ENCODE measurements at places on chromosomes 3 and 15.

DNA sequence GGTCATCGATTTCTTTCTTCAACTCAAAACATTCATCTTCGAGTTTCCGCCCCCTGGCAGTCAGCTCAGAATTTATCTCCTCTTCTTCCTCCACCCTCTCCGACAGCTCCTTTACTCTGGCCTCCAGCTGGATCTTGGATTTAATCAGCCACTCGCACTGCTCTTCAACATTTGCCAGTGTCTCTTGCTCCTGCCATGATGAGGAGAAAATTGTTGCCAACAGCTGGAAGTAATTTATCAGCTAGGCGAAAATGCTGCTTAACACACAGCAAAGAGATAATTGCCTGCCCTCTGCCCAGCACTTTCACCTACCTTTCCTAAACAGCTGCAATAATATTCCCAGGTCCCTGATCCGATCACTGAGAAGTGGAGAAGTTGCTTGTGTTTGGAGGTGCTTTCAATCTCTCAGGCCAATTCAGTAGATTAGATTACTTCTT lies 69.3 kb downstream of the MYH15 start:
- DNase-seq = no peak

- no peak for DNase-seq
Measured at GRCh38 chr3:101667331-101667730, 9.6 kb downstream of the ZBTB11 start.

- no peak for DNase-seq
Measured at GRCh38 chr15:31330836-31331235, 4.2 kb downstream of the KLF13 start.

DNA sequence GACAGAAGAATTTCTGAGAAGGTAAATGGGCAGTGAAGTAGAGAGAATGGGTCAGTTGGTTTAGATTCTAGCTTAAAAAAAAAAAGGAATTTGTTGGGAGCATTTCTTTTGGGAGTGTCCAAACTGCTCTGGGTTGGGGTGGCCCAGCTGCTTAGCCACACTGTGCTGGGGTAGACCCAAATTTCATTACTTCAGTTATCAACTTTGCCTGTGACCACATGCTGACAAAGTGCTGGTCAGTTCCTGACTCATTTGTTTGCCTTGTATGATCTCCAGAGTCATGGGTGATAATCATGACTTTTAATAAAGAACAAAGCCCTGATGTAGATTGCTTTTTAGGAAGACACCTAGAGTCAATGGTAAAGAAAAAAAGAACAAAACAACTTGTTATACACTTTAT lies 121.5 kb upstream of the FGF7 start:
- DNase-seq = no peak

DNA sequence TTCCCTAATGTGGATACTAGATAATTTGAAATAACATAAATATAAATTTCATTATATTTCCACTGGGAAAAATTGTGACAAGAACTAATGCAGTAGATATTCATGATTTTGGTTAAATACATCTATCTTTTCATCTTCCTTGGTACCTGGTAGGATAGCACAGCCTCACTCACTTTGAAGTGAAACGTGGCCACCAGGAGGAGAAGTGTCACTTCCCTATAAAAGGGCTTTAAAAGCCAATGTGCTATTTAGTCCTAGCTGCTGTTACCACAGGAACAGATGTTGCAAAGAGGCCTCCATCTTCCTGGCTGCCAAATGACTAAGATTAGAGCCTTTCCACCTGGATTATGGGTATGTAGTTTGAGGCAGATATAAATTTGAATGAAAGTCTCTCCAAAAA lies 140.0 kb downstream of the PLOD2 start:
- DNase-seq = no peak

DNA sequence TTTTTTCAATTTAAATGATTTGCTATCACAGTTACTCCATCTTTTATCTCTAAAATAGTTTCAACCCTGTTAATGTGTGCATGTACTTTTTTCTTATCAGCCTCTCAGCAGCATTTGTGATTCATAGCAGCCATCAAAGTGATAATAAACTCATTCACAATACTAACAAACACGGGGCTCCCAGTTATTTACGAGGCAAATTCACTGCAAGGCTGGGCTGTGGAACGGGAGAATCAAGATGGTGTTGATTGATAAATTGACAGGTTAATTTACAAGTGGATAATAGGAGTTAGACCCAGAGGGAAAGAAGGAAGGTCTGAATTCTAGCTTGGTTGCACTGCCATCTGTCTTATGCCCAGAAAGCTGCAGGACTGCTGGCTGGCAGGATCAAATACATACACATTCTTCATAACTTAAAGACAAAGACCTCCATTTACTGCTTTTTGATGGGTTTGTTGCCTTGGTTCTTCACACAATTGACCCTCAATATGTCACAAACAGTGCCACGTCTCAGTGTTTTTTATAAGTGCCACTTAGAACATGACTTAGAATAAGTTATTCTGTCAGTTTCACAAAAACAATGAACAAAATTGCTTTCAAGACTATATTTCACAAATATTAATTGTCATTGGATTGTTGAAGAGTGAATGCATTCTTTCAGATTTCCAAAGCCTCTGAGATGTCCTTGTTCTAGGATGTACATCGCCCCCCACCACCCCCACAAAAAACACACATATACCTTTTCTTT lies 562.8 kb downstream of the NR2F2 start:
- DNase-seq = peak; percentile 53

DNA sequence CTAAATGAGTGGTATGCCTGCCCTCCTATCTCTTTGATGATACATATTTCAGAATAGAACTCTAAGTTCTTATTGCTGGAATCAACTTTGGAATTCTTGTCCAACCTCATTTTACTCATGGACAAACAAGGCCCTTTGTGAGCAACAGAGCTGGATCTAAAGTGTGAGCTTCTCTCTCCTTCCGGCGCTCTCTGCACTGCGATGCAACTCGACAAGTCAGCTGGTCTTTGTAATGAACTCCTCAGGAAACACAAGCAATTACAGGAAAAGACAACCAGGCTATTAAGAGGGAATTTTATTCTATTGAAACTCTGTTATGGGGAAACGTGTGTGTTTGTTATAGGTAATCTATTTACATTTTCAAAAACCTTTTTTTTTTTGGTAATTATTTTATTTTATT lies 20.3 kb upstream of the NRROS start:
- DNase-seq = no peak

GRCh38 chr3:23611737-23612295 lies 193.9 kb upstream of the UBE2E1 start:
- no peak for DNase-seq

DNA sequence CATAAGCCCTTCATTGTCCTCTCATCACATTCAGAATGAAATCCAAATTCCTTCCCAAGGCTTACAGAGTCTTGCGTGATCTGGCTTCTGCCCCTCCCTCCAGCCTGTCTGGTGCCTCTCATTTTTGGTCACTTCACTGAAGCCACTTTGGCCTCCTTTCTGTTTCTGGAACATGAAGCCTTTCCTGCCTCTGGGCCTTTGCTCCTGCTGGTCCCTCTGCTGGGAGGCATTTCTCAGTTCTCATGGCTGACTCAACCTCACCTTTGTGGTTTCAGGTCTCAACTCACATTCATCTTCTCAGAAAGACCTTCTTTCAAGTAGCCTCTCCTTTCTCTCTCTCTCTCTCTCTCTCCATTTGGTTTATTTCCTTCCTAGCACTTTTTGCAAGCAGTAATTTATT lies 43.9 kb upstream of the BHLHE40 start:
- no peak for DNase-seq

DNA sequence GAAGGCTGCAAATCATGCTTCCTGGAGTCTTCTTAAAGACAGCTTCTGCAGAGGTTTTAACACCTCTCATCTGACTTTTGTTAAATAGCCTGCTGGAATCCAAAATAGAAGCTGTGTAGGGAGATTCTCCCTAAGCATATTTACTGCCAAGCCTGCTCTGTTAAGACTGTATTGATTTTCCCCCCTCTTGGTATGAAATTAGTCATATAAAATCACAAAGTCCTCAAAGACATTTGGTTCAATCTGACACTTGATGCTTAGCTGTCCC lies 94.6 kb downstream of the ITPR1 start:
- no peak for DNase-seq

DNA sequence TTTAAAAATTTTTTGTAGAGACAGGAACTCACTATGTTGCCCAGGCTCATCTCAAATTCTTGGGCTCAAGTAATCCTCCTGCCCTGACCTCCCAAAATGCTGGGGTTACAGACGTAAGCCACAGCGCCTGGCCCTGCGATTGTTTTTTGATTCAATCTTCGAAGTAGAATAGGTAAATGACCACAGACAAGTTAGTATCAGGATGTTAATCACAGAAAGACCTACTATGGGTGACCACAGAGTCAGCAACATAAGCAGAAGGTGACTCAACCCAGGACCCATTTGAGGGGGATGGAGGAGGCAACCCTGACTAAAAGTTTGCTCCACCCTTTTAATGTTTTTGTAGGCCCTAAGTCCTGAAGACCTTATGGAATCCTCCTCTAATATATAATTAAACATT lies 10.0 kb upstream of the USP3 start:
- DNase-seq = no peak

GRCh38 chr15:67050062-67050461 lies 15.3 kb upstream of the SMAD3 start:
- DNase-seq = no peak

DNA sequence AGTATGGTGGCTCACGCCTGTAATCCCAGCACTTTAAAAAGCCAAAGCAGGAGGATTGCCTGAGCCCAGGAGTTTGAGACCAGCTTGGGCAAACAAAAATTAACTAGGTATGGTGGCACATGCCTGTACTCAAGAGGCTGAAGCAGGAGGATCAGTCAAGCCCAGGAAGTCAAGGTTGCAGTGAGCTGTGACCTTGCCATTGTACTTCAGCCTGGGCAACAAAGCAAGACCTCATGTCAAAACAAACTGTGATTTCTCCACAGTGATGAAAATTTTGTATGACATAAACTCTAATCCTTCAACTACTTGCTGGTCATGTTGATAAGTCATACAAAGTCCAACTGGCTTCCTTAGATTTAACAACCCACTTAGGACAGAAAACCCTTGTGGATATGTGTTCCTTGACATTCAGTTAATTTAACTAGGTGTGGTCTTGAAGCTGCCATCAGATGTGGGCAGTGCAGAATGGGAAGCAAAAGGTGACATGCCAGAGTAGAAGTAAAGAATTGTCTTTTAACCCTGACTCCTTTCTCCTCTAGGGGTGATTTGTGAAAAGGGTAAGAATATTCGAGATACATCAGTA lies 263.3 kb downstream of the PTPRG start:
- DNase-seq = peak; percentile 42

DNA sequence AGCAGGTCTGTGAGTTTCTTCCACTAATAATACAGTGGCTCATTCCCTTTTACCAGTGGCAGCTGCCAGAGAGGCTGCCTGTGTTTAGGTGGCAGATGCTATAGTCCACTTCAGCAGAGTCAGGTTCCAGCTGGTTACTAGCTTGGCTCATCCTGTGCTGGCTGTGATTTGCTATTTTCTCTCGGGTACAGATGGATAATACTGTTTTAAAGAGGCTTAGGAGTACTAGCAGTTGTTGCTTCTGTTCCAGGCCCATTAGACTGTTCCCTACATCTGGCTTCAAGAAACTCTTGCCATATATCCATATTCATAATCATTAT lies 41.0 kb downstream of the ZNF609 start:
- no peak for DNase-seq

DNA sequence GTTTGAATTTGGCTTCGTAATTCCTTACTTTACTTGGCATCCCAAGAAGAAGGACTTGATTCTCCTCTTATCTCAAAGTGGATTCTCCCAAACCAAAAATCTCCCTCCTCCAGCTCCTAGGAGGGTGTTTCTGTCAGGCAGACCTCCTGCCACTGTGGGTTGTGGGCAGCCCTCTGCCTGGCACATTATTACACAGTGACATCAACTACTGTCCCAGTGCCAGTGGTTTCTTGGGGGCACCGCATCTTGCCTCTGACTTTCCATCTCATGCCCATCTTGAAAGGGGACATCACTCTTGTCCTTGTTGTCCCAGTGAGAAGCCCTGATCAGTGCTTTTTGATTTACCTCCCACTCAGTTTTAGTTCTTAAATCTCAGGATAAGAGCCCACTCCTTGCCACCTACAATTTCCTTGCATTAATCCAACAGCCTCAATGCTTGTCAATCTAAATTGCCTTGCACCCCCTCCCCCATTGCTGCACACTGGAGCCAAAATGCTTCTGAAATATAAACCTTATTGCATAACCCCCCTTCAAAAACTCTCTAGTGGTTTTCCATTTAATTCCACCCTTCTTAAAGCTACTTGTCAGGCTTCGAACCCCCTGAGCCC lies 81.0 kb downstream of the TRAK1 start:
- DNase-seq = no peak

DNA sequence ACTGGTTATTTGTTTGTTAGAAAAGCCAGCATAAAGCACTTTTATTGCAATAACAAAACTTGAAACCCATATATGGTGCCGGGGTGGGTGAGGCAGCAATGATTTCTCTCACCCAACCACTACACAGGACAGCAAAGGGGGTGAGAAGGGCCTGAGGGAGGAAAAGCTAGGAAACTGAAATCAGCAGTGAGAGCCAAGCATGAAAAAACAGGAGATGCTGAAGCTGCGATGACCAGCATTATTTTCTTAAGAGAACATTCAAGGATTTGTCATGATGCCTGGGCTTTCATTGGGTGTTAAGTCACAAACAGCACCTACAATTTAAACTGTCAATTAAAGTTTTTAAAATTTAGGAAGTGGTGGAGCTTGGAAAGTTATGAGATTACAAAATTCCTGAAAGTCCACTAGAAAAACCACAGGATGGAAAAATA lies 11.9 kb upstream of the TM4SF4 start:
- DNase-seq = no peak

- DNase-seq = no peak
Measured at GRCh38 chr15:53910236-53910849, 67.9 kb upstream of the UNC13C start.

- no peak for DNase-seq
Measured at GRCh38 chr3:164390046-164390445, 688.2 kb downstream of the SI start.

GRCh38 chr3:185212086-185212485 lies 41.8 kb downstream of the EHHADH start:
- no peak for DNase-seq

- no peak for DNase-seq
Measured at GRCh38 chr15:35565901-35566300, 19.9 kb upstream of the DPH6 start.

- DNase-seq = no peak
Measured at GRCh38 chr15:74158855-74159650, 14.5 kb upstream of the ISLR start.

- no peak for DNase-seq
Measured at GRCh38 chr3:29583861-29584260, 303.0 kb downstream of the RBMS3 start.
